Gastroesophageal sphincter (tissue), 4 donors: ENCODE measurements at places on chromosomes 13 and 19.

DNA sequence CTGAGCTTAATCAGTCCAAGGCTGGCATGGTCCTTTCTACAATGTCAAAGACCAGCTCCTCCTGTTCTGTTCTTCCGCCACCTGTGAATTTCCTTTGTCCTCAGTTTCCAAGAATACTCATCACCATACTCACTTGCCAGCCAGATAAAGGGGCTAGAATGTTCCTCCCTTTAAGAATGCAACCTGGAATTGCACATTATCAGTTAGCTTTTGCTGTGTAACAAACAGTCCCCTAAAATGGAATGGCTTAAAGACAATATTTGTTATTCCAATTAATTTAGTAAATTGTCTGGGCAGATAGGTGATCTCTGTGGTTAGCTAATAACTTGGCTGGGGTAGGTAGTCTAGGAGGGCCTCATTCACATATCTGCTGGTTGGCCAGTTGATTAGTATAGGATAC, 36.0 kb downstream of the VAV1 start:
- ATAC-seq = no peak

DNA sequence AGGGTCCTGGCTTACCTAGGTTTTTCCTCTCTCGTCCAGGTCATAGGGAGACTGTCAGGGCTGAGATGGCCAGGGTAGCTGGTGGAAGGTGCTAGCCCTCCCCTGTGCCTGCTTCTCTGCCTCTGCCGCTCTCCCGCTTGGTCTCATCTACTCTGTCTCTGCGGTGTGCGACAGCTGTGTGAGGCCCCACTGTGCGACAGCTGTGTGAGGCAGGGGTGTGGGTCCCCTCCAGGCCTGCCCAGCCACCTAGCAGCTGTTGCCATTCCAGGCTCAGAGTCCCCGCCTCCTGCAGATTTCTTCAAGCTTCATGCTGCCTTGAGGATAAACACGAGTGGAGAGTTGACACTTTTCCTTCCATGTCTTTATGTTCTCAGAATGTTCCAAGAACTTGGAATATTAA, 53.0 kb downstream of the ARHGEF7 start:
- no peak for ATAC-seq

DNA sequence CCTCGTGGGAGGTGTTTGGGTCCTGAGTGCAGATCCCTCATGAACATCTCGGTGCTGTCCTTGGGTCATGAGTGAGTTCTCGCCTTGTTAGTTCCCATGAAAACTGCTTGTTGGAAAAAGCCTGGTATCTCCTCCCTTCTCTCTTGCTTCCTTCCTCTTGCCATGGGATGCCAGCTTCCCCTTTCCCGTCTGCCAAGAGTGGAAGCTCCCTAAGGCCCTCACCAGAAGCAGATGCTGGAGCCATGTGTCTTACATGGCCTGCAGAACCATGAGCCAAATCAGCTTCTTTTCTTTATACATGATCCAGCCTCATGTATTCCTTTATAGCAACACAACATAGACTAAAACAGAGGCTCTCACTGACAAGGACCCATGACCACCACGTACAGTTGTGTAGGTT, 8.2 kb downstream of the ADGRE2 start:
- no peak for ATAC-seq

- peak; percentile 71 for ATAC-seq
Observed at GRCh38 chr13:66657165-66657881, 572.8 kb downstream of the PCDH9 start.

DNA sequence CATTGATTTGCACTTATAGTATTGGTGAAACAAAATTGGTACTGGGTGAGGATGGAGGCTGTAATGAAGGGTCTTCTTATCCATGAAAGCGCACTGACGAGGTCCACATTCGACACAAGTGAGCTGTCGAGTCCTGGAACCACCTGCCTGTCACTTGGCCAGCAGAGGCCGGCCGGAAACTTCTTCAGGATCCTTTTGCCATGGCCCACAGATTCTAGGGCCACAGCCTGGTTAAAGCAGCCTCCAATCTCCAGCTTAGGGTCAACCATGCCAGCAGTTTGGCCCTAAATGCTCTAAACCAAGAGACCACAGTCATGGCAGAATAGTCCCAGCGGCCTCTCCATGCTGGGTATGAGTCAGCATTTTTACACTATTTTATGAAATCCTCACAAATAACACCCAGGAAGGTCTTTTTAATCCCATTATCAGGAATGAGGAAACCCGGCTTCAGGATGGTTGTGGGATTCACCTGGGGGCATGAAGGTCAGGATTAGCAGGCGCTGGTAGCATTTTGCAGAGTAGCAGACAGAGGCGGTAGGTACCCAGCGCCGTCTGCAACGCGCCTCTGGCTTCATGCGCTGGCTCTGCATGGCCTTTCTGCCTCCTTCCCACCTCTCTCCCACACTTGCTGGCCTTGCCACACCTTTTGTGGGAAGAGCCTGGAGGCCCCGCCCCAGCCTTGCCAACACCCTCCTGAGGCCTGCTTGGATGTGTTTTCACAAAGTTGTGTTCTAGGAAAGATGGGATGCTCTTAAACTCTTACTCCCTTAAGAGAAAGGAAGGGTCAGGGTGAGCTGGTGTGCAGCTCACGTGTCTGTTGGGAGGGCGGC, 15.2 kb downstream of the GAS6 start:
- no peak for ATAC-seq

DNA sequence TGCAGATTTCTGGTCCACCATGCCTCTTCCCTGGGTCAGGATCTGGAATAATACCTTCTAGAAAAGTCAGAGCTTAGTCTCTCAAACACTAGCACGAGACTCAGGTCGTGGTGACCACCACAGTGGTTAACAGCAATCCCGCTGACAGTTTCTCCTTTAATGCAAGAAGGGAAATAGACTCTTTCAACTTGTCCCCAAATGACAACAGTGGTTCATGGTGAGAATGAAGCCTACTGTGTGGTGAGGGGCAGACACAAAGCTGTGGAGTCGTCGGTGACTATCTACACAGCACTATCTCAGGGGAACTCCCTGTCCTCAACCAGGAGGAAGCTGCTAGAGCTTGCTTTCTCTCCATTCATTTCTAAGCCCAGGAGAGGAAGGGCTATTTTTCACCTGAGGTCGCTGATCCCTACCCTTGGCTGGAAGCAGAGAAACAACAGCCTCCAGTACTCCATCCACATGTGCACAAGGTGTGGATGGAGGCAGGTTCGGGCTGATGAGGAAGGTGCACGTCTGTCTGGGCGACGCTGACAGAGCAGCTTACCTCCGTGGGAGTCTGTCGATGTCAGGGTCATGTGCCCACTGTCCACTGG, 72.4 kb downstream of the STK24 start:
- no peak for ATAC-seq

DNA sequence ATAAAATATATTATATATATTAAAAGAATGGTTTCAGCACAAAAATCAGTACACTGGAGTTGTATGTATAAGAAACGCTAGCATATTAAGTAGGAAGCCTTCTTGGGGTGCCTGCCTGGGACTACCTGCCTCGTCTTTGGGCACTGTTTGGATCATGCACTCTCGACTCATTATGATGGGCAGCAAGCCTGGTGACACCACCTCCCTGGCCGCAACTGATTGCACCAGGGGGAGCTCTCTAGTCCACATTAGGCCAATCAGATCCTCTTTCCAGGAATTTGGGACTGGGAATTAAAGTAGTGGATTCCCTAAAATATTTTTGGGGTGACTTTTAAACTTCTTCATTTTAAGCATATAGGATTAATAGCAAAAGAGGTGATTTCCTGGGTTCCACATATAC, 56.0 kb upstream of the RGCC start:
- no peak for ATAC-seq

DNA sequence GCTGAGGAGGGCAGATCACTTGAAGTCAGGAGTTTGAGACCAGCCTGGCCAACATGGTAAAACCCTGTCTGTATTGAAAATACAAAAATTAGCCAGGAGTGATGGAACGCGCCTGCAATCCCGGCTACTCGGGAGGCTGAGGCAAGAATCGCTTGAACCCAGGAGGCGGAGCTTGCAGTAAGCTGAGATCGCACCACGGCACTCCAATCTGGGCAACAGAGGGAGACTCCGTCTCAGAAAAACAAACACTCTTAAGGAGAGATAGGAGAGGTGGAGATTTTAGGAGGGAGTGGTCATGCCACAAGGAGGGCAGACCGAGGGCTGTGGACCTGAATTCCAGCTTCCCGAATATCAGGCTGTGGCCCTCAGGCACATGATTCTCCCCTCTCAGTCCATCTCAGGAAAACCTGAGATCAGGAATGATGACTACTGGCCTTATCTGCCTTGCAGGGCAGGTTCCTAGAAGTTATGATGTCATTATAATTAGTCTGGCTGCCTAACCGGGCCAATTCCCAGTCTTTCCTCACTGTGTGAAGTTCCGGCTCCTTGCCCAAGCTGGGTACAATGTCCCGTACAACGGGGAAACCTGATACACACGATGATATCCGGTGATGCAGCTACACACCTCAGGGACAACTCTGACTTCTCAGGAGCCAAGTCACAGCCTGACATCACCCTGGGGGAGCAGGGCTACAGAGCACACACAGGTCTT, 2.5 kb downstream of the SLC35E1 start:
- ATAC-seq = no peak

DNA sequence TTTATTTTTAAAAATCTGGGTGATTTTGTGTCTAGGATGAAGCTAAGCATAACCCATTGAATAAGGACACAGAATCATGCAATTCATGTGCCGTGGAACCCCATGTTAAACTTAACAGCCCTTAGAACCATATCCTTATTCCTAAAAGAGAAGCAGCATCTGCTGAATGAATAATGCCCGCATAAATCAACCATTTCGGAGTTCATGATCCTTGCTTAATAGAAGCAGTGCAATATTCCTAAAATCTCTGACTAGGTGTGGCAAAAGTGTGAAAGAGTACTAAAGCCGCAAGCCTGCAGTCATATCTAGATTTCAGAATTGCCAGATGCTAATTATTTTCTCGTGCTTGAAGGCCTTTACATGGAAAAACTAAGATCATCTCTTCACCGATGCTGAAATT, 33.6 kb upstream of the ARGLU1 start:
- no peak for ATAC-seq

DNA sequence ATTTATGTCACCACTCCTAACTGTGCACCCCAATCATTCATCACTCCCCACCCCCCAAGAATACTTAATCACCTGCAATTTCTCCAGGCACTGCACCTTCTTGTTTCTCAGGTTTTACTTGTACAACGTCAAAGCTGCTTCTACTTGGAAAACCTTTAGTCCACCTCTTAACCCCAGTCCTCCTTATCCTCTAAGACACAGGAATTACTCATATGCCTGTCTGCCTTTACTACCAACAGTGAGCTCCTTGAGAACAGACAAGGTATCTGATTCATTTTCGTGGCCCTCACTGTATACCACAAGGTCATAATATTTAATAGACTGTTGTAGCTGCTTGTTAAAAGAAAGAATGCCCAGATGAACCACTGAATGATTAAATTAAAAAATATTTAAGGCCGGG, 21.0 kb upstream of the NDFIP2 start:
- ATAC-seq = no peak

- no peak for ATAC-seq
Observed at GRCh38 chr13:81051873-81052272, 710.9 kb upstream of the SPRY2 start.

- no peak for ATAC-seq
Observed at GRCh38 chr13:49810567-49811526, 18.4 kb upstream of the KPNA3 start.

DNA sequence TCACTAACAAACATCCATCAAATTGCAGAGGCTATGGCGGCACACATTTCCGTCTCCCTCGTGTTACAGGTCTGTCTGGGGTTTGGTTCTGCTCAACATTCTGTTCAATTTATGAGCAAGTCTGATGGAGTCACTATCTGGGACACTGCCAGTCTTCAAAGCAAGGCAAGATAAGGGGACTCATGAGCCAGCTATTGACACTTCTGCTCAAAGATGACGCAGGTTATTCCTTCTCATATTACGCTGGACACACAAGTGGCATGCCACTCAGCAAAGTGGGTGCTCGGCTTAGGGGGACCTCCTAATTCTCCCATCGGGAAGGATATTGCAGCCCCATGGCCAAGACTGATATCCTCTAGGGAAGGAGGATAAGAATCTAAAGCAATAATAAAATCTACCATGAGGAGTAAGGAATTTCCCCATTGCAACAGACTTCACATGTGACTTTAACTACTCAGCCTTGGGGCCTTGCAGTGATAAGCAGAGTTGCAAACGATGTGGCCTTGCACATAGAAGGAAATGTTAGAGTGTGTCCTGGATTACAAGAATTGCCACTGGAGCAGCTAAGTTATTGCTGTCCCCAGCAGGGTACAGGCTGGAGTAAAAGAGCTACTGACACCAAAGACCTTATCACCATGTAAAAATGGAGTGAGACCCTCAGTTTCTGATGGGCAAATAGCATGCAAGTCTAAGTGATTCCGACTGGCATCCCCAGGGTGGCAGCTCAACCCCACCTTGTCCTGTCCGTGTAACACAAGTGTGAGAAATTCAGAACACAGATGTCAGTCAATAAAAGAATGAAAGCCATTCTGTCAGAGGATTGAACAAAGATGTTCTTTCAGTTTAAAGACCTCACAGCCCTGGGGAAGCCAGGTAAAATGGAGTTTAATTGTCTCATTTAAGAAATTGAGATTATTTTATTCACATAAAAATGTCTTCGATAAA, 306.1 kb downstream of the IRS2 start:
- ATAC-seq = no peak

DNA sequence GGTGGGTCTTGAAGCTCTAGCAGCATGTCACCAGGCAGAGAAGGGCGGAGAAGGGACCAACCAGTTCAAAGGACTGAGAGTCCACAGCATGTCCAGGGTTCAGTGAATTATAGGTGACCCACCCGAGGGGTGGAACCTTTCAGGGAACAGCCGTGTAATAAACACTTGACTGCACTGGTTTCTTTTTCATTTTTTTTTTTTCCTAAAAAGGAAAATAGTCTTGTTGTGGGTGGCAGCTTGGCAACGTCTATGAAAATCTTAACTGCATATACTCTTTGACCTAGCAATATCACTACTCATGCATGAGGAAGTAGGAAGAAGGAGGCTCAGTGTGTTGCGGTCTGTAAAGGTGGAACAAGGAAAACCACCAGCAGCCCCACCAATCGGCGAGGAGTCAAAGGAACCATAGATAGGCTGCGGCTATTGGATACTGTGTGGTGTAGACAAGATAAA, 13.0 kb upstream of the MYH14 start:
- ATAC-seq = no peak

- no peak for ATAC-seq
Observed at GRCh38 chr19:41888926-41889325, 5.9 kb downstream of the ARHGEF1 start.

GRCh38 chr13:53417601-53418000, 389.0 kb downstream of the OLFM4 start:
- no peak for ATAC-seq

GRCh38 chr19:35038623-35039512, 2.7 kb upstream of the HPN start:
- no peak for ATAC-seq

- no peak for ATAC-seq
Observed at GRCh38 chr13:62206165-62206564, 790.5 kb upstream of the PCDH20 start.

GRCh38 chr13:94595001-94595949, 677 bp downstream of the TGDS start:
- ATAC-seq = peak; percentile 49

DNA sequence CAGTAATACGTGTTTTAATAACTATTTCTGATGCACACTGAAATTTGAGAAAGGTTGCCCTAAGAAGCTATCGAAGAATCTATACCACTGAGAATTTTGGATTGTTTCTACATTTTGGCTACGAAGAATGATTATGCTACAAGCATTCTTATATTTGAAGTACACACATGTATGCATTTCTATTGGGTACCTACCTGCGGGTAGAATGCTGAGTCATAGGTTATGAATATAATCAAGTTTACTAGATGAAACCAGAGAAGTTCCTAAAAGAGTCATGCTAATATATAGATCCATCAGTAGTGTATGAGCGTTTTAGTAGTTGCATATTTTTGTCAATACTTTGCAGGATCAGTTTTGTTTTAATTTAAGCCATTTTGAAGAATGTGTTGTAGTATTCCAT, 62.0 kb upstream of the PCDH20 start:
- ATAC-seq = no peak
